ENCODE measurements at places on chromosomes 11 and 22. TPM values are rescaled to one million over a fixed set of nuclear protein-coding genes. Genes with fewer than 3 reads are reported as not detected.
A peak's percentile ranks its signal among the peaks of the same experiment; 100 is the strongest.

DNA sequence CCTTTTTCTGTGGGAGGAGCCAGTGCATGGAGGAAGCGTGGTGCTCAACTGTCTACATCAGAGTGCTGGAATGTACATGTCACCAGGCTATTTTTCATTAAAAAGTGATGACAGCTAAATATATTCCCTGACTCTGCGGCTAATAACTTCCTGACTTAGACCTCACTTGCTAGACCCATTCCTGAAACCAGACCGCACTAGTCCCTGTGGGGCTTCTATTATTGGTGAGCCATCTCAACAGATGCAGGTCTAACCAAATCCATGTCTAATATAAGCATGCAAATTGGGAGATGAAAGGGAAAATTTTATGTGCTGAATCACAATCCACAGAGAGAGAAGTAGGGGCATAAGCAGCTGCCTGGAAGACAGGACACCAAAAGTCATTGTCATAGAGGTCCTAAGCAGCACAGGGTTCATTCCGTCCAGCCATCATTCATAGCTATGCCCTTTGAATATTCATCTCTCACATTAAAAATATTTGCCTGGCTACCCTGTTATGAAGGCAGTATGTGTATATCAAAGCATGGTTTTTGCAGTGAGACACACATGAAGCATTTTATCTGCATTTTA is 110.9 kb upstream of the BLID start:
- no peak overlapping the region for H3K4me3 ChIP-seq
- no peak overlapping the region for H3K27ac ChIP-seq
- no peaks in the 10 kb centered on the region for H3K36me3 ChIP-seq
- H3K27me3 ChIP-seq: no peaks in the 10 kb centered on the region

Gene MIOX
- total RNA-seq: not detected

DNA sequence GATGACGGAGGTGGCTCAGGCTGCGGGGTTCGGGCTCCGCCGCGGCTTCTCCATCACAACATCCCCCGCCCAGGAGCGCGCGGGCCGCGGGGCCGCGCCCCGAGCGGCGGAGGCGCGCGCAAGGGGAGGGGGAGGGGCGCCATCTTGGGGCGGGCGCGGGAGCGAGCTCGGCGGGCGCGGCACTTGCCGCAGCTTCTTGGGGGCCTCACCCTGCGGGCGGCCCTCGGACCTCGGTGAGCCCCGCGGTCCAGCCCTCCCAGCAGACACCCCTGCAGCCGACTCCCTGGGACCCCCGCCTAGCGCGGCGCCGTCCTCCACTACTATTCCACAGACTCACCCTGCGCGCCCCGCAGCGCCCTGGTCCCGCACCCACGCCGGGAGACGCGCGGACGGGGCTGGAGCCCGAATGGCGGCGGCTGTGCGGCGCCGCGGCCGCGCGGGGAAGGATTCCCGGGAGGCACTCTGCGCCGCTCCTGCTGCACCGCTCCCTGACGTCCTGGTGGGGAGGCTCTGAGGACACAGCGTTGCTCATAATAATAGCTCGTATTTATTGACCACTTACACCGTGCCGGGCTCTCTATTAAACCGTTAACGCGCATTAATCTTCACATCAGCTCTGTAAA is at the start of gene APBB1:
APBB1 (minus strand) TSS at position 86 of the 623 bp plus-strand sequence. CDS start 7,747 bp downstream, outside the sequence.
- DNase-seq: no peak
- no peaks in the 10 kb centered on the region for H3K36me3 ChIP-seq
- H3K27me3 ChIP-seq: no peaks in the 10 kb centered on the region
- H3K4me1 ChIP-seq: peaks cover 5% of the 10 kb centered on the region
- H3K4me3 ChIP-seq: peak within 1 kb of the TSS; percentile 97
- peak within 1 kb of the TSS; percentile 93 for H3K27ac ChIP-seq

DNA sequence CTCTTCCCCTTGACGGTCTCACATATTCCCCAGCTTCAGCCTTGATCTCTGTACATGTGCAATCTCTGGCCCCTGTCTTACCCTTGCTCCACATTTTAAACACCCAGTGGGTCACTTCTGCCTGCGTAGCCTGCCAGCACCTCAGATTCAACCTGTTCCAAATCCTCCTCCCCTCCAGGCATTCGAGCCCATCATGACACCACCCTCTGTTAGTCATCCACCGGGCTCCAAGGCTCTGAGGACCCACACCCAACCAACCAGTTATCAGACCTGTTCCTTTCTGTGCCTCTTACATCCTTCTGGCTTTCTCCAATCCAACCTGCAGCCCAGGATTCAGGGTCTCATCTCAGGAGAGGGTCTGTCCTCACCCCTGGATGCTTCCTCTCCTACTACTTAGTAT is 119.8 kb upstream of the TBCEL start:
- no peaks in the 10 kb centered on the region for H3K4me1 ChIP-seq
- H3K27me3 ChIP-seq: no peaks in the 10 kb centered on the region
- H3K4me3 ChIP-seq: no peak overlapping the region
- H3K36me3 ChIP-seq: no peaks in the 10 kb centered on the region
- no peak for DNase-seq

DNA sequence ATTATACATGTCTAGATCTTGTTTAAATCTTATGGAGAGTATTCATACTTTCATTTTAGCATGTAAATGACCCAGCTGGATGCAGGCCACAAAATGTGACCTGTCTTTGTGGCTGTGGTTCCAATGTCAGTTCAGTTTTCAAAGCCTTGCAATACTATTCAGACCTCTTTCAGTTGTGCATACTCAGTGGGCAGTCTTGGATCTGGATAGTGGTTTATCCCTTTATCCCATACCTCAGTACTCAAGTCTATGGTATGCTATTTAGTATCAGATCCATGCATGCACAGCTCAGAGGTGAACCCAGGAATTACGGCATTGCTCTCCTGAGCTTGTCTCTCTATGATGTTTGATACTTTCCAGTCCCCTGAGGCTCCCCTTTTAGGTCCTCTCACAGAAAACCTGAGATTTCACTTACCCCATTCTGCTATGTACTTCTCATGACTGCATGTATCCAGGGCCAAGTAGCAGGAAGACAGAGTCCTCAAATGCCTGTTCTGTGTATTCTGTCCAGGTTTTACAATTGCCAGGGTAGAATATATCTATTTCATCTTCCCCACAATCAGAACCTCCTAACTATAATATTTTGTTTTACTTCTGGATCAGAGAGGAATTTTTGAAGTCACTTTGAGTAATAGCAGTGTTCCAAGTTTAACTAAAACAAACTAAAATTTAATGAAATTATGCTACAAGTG is 6.9 kb upstream of the P4HA3 start:
- H3K27ac ChIP-seq: no peak overlapping the region
- no peak overlapping the region for H3K4me3 ChIP-seq
- no peaks in the 10 kb centered on the region for H3K36me3 ChIP-seq
- H3K27me3 ChIP-seq: no peaks in the 10 kb centered on the region
- no peak for DNase-seq

Gene UBQLN3
- 1.5 TPM for total RNA-seq

Gene SPDYC
- total RNA-seq: not detected

GRCh38 chr11:125393331-125393730 is 102.7 kb downstream of the FEZ1 start:
- H3K4me1 ChIP-seq: peaks cover 20% of the 10 kb centered on the region
- no peaks in the 10 kb centered on the region for H3K27me3 ChIP-seq
- no peaks in the 10 kb centered on the region for H3K36me3 ChIP-seq
- H3K27ac ChIP-seq: no peak overlapping the region
- H3K4me3 ChIP-seq: no peak overlapping the region
- DNase-seq: no peak

All from thoracic aorta (tissue), 2 donors.